ENCODE measurements at places on chromosomes 2 and 18. TPM values are rescaled to one million over a fixed set of nuclear protein-coding genes. Genes with fewer than 3 reads are reported as not detected.

Gene GCKR
- not detected for total RNA-seq

Gene CEBPZOS
- total RNA-seq, result 17.6 TPM

Gene RMDN2
- 3.2 TPM for total RNA-seq

Gene RIT2
- total RNA-seq, result not detected

Gene IKZF2
- 2.9 TPM for total RNA-seq

Gene CD226
- 0.17 TPM for total RNA-seq

Gene PDE1A
- total RNA-seq, result 0.07 TPM

Gene OTX1
- 0.06 TPM for total RNA-seq

Gene MBP
- total RNA-seq, result not detected

Gene TMEM17
- 3.9 TPM for total RNA-seq

Gene CDH2
- 60.4 TPM for total RNA-seq

Gene UGT1A5
- not detected for total RNA-seq

Gene VIT
- not detected for total RNA-seq

Gene MALL
- 0.77 TPM for total RNA-seq

Gene C1QL2
- 0.03 TPM for total RNA-seq

DNA sequence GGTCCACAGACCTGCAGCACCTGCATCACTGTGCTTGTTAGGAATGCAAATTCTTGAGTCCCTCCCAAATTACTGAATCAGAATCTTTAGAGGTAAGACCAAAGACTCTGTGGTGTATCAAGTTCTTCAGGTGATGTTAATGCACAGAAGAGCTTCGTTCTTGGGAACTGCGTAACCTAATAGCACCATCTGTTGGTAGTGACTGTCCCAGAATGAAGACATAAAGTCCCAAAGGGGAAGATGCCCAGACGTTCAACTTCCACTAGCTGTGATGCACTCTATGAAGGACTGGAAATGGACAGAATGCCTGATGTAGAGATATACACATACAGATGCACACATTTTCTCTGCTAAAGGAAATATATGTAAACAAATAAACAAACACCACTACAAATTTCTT lies 576.0 kb downstream of the LRP1B start:
- peak; percentile 41 for DNase-seq

DNA sequence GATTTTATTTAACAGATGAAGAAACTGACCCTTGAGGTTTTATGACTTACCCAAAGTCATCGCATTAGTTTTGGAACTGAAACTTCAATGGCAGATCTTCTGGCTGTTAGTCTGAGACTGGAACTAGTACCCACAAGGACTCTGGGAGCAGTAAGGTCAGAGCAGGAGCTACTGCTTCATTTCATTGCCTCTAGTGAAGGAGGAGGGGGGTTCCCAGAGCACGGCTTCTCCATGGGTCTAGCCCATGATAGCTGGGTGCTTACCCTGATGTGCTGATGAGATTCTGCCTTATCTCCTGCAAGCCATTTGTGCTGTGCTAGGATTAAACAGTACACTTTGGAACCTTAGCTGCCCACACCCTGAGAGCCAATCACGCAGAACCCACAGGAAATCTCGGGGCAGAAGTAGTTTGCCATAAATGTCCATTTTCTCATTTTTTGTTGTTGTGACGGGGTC lies 5.4 kb upstream of the RNASEH1 start:
- DNase-seq, result no peak

- no peak for DNase-seq
These were observed 40.6 kb downstream of the EHD3 start for GRCh38 chr2:31274401-31275075.

GRCh38 chr18:21894619-21895367 lies 154.2 kb downstream of the MIB1 start:
- no peak for DNase-seq

- DNase-seq, result no peak
These were observed at the start of gene MBP for GRCh38 chr18:77132369-77133050. TSS of gene MBP (minus strand) at chr18:77132783. CDS start at chr18:77105261, 27,522 bp downstream.

DNA sequence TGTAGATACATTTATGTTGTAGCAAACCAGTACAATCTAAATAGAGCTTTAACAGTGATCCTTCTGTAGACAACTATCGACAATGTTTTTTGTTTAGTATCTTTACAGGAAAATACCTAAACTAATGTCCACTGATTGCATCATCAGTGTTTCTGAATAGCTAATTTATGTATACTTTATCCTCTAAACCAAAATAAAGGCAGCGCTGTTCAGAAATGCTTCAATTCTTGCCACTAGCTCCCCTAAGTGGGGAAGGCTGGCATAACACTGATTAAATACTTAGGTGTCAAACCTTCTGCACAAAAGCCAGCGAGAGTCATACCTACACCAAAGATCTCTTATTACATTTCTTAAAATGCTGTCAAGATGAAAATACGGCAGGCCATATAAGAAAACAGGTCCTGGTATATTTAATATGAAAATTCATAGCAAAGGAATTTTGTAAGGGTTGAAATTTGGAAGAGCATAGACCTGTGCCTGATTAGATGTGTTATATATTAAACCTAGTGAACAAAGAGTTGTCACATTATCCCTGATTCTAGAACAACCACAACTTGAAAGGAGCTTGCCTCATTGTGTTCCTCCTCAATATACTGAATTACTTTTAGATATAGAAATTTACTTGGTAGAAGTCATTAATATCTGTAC lies 1693.4 kb upstream of the SLC39A10 start:
- DNase-seq, result peak; percentile 10

DNA sequence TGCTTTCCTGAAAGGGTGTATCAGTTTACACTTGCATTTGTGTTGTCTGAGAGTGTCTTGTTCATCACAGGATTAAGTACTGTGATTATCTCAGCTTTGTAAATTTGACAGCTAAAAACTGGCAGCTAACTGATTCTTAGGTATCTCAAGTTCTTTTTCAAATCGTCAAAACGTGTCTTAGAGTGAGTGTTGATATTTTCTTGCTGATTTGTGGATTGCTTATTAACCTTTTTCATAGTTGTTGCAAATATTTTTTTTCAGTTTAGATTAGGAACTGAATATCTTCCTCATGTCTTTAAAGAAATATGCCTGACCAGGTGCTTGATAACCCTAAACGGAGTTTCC lies 41.9 kb downstream of the LRRFIP1 start:
- DNase-seq, result no peak

GRCh38 chr2:239692362-239692851 lies 291.6 kb upstream of the HDAC4 start:
- DNase-seq, result no peak

- DNase-seq, result no peak
These were observed 725.2 kb downstream of the TSN start for GRCh38 chr2:122480501-122481243.

DNA sequence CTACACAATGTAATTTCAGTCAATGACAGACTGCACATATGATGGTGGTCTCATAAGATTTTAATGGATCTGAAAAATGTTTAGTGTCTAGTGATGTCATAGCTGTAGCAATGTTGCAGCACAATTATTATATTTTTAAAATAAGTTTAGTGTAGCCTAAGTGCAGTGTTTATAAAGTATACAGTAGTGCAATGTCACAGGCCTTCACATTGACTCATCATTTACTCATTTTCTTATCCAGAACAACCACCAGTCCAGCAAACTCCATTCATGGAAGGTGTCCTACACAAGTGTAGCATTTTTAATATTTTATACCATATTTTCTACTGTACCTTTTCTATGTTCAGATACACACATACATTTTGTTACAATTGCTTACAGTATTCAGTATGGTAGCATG lies 663.1 kb downstream of the ERBB4 start:
- peak; percentile 20 for DNase-seq

DNA sequence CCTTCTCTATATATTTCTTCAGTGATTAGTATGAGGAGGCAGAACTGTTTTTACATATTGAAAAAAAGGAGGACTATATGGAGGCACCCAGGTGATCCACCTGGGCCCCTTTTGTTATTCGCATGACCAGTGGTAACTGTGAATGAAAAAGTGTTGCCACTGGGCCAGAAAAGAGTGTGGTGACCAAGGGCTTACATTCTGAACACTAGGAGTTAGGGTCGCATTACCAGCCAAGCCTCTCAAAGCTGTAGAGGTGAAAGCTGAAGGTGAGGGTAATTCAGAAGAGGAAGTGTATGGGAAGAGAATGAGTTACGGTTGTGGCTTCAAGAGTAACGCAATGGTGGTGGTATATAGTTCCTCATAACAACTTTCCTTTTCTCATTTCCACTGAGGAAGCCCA lies 487.6 kb downstream of the TMEM182 start:
- DNase-seq, result no peak

GRCh38 chr18:9736286-9736835 lies 28.3 kb downstream of the RAB31 start:
- DNase-seq, result no peak

DNA sequence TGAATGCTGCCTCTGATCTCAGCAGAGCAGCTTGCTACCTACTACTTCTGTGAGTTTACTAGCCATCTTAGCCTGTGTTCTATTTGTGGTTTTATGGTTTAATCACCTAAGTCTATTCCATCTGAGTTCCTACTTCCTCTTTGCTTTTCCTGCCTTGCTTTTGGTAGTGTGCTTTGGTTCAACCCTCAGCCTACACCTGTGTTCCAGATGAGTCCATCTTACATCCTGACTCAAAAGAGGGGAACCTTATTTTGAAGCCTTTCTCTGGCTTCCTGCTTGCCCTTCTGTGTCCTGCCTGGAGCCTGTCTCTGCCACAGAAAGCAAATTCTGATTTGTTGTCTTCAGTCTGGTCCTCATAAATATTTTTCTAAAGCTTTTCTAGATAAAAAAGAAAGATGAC lies 530.3 kb upstream of the MEX3C start:
- DNase-seq, result no peak

- peak; percentile 99 for DNase-seq
These were observed 39.7 kb upstream of the MRPL19 start for GRCh38 chr2:75606761-75607399.

- DNase-seq, result no peak
These were observed 146.1 kb downstream of the MTX2 start for GRCh38 chr2:176415174-176415895.

DNA sequence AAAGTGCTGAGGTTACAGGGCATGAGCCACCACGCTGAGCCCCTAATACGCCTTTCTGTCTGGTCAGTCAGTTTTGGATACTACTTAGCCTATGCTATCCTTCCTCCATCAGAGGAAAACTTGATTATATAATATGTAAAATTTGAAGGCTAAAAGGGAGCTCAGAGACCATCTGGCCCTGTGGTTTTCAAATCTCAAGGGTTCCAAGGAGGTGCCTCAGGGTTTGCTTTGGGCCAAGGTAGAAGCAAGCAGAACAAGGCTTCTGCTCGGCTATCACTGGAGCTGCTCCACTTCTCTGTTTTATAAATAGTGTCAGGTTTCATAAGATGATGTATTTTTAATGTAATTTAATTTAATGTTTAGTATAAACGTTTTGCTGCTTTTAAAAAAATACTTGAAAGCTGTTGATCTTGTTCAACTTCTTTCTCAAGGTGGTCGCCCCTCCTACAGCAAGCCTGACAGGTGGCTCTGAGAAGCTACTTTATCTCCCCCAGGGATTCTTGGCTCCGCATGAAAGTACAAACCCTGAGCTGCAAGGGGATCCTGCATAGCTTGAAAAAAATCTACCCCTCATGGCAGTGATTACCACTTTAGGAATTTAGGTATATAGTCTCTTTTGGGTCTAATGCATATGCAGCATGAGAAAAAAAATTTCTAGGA lies 290.3 kb downstream of the CNTNAP5 start:
- DNase-seq, result no peak

- peak; percentile 34 for DNase-seq
These were observed 310.7 kb downstream of the TNS1 start for GRCh38 chr2:217691920-217692666.

GRCh38 chr2:165868211-165868610 lies 74.2 kb upstream of the GALNT3 start:
- DNase-seq, result no peak

- no peak for DNase-seq
These were observed 282.8 kb downstream of the AGPS start for GRCh38 chr2:177675350-177675821.
